ENCODE measurements at places on chromosomes 16 and 17.

DNA sequence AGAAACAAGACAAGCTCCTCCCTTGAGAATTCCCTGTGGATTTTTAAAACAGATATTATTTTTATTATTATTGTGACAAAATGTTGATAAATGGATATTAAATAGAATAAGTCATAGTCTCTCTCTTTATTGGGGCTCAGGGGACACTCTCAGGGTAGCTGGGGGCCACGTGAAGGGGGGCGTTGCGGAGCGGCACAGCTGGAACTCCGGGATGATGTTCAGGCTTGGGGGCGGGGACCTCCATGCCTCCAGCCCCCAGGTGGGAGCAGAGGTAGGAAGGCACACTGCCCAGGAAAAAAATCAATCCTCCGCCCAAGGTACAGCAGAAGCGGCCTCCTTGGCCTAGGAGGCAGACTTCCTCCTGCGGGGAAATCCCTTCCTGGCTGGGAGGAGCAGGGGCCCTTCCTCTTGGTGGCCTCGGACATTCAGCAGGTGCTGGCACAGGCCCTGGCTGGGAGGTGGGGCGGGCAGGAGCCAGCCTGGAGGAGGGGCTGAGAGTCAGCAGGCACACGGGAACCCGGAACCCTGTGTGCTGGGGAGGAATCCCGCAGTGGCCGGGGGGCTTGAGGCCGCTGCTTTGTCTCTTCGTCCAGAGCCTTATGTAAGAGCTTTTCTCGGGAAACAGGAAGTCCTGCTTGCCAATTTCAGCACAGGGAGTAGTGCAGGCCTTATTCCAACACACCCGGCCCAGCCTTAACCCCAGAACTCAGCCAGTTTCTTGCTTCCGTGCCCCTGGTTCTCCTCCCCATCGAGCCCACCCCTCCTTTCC lies 591 bp upstream of the TNFSF13 start:
- DNase-seq: no peak

- no peak for DNase-seq
These were observed 7.5 kb upstream of the XPO6 start for GRCh38 chr16:28219282-28219681.

DNA sequence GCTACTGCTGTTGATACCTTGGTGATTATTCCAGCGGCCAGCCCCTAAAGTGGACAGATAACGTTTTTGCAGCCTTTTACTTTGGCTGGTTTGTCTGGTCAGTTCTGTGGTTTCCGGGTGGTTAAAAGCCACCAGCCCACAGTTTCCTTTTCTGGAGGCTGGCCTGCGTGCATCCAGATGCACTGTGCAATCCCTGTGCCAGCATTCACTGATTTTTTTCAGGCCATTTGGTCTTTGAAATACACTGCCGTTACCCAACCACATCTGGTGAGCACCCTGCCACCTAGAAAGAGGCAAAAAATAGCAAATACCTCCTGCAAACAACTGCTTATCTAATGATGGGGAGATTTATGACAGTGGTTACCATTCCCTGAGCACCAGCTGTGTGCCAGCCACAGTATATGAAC lies 797 bp downstream of the NUDT7 start:
- no peak for DNase-seq

DNA sequence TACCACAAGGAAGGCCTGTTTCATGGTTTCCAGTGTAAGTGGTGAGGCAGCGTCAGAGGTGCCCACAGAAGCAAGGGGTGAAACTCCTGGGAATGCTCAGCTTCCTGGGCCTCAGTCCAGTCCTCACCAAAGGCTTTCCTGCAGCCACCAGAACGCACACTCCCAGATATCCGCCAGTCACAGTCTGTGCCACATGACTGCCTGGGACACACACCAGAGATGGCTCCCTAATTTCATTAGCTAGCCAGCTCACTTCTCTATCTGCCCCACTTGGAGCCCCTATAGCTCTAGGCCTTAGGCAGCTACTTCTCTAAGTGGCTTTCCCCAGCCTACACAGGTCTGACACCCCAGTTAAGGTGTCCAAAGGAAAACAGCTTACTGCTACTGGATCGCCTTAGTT lies 77.0 kb downstream of the CYTH1 start:
- no peak for DNase-seq

GRCh38 chr16:70757183-70757582 lies 43.8 kb downstream of the VAC14 start:
- no peak for DNase-seq

GRCh38 chr16:872436-873242 lies 72.1 kb upstream of the GNG13 start:
- no peak for DNase-seq

DNA sequence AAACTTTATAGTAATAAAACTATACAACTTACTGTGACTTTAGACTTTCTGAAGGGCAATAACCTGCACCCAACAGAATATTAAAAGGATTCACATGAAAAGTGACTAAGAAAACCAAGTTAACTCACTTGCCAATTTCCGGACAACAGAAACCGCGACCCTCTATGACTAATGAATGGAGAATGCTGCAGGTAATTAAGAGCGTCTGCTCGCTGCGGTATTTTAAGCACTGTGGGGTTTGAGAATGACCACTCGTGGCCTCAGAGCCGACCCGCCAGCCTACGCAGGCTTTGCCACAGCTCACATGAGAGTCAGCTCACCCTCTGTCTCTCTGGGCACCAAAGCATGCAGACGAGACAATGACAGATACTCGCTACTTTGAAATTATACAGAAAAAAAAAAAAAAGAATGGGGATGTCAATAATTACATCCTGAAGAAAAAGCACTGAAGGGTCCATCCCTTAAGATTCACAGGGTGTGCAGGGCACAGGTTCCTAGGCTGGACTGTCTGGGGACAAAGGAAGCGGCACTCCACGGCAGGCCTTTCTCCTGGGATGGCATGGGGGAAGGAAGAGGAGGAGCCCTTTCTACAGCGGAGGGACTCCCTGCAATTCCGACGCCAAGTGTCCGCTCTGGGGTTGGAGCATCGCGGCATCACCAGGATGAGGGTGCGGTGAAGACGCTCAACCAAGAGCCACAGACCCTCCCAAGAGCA lies 35.0 kb downstream of the ZCCHC14 start:
- peak; percentile 28 for DNase-seq

GRCh38 chr16:73584157-73584556 lies 536.2 kb upstream of the ZFHX3 start:
- DNase-seq: no peak

- DNase-seq: no peak
These were observed 22.5 kb downstream of the XPO6 start for GRCh38 chr16:28189245-28189644.

All from stimulated activated CD8-positive, alpha-beta memory T cell treated with anti-CD3 and anti-CD28 coated beads, Interleukin-4, amount 100 ng/mL, for 4 hours (primary cell).